Large intestine (tissue), 12 donors: ENCODE measurements at places on chromosomes 6 and 20.
A peak's percentile ranks its signal among the peaks of the same experiment; 100 is the strongest.

DNA sequence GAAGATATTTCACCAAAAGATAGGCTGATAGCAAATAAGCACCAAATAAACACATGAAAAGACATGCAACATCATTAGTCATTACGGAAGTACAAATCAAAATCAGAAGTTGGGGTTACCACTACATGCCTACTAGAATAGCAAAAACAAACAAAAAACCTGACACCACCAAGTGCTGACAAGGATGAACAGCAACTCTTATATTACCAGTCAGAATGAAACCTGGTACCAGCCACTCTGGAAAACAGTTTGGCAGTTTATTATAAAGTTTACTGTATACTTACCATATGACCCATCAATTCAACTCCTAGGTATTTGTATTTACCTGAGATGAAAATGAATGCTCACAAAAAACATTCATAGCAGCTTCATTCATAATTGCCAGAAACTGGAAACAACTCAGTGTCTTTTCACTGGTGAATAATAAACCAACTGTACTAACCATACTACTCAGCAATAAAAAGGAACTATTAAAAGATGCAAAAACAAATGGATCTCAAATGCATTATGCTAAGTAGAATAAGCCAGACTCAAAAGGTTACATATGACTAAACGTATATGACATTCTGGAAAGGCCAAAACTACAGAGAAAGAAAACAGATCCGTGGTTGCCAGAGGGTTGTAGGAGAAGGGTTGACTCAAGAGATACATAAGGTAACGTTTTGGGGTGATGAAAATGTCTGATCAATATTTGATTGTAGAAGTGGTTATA is 33.0 kb downstream of the NUP153 start:
- no peak for DNase-seq

GRCh38 chr6:54135665-54136369 is 24.6 kb downstream of the MLIP start:
- DNase-seq, result peak; percentile 48

DNA sequence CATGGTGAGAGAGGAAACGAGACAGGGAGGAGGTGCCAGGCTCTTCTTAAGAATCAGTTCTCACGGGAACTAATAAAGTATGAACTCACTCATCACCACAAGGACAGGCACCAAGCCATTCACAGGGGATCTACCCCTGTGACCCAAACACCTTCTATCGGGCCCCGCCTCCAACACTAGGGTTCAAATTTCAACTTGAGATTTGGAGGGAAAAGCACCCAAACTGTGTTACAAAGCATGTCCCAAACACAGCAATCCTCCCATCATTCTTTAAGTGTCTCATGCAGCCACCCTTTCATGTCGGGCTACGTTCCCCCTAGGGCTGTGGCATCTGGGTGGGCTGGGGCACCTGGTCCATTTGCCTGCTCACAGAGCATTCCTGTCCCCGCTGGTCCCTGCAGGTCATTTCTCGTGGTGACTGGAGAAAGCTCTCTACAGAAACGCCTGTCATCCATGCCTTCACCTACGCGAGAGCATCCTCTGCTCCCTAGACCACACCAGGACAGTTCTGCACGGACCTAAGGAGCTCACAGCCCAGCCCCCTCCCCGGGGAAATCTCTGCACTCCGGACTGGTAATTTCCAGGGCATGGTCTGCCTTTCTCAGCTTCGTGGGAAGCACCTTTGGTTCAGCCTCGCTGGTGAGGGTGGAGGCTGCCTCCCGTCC is 79.6 kb downstream of the TTLL2 start:
- DNase-seq, result no peak

DNA sequence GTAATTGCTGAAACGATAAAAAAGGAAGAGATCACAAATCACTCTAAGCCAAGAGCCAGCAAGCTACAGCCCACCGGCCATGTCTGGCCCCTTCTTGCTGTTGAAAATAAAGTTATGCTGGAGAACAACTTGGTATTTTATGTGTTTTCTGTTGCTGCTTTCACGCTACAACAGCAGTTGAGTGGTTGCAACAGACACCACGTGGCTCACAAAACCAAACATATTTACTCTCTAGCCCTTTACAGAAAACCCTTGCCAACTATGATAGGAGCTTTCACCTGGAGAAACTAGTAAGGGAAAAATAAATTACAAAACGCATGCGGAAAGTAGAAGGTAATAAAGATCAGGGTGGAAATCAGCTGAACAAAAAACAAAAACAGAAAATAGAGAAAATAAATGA is 41.1 kb upstream of the SLCO4A1 start:
- DNase-seq, result no peak
